ENCODE measurements at places on chromosomes 4 and X.

GRCh38 chrX:34487364-34487763 lies 169.7 kb downstream of the TMEM47 start:
- DNase-seq, result no peak

DNA sequence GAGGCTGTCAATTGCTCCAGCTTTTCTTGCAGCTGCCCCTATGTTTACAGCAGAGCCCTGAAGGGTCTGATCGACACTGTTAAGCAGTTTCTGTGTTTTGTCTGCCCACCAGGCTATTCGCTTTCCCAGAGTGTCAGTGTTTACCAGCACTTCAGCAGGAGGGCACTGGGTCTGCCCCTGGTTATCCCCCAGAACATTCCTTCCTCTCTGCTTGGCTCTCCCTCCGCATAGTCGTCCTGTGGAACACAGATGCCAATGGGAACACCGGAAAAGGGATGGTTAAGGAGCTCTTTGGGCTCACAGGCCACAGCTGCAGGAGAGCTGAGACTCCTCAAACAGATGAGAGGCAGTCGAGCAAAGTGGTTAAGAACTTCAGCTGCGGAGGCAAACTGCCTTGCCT lies 71.3 kb upstream of the FBXW7 start:
- DNase-seq, result no peak

- DNase-seq, result no peak
Measured at GRCh38 chr4:117326091-117326490, 240.7 kb upstream of the TRAM1L1 start.

- DNase-seq, result no peak
Measured at GRCh38 chr4:121122661-121123060, 41.5 kb downstream of the TNIP3 start.

GRCh38 chr4:159052315-159052714 lies 50.6 kb upstream of the RAPGEF2 start:
- DNase-seq, result no peak

DNA sequence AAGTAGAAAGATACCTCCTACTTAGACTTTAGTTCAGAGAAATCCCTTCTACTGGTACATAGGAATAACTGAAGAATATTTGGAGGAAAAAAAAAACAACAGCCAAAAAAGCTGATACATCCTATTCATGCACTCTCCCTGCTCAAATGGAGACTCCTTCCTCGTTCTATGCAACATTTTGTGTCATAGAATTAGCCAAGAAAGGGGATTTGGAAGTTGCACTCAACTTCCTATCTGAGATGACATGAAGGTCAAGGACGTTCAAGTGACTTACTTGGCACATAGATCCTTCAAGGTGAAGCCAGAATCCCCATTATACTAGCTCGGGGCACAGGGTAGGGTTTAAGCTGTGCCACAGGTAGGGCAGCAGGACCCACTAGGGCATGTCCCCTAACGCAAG lies 56.2 kb upstream of the S100G start:
- no peak for DNase-seq

- no peak for DNase-seq
Measured at GRCh38 chrX:3527811-3528210, 181.4 kb upstream of the MXRA5 start.

GRCh38 chrX:21479695-21480270 lies 105.6 kb downstream of the CNKSR2 start:
- no peak for DNase-seq

- no peak for DNase-seq
Measured at GRCh38 chr4:145825255-145825654, 113.4 kb downstream of the ZNF827 start.

GRCh38 chrX:11678158-11678557 lies 12.4 kb upstream of the ARHGAP6 start:
- no peak for DNase-seq

DNA sequence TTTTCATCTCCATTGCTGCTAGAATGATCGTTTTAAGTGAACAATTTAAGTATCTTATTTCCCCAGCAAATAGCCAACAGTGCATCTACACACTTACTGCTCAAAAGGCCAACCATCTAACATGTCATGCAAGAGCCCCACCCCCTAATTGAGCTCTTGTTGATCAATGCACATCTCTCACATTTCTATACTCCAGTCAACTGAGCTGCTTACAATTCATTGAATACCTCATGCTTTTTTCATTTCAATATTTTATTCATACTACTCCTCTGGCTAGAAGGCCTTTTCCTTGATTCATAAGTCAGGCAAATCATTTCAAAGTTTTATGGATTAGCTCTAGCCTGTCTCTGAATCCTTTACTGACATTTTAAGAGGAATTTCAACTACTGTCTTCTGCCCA lies 79.0 kb upstream of the WDR17 start:
- no peak for DNase-seq

DNA sequence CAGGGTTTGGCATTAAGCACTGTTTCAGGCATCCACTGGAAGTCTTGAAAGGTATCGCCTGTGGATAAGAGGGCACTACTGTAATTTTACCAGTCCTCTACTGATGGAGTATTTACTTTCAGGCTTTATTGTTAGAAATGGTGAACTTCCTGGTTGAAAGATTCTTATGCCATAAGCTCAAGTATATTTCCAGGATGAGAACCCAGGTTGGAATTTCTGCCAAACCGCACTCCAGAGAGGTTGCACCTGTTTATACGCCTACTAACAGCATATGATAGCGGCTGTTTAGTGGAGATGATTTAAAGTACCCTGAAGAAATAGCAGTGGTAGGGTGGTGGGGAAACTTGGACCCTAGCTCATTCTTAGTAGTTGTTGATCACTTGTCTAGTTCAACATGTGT lies 9.9 kb downstream of the FNIP2 start:
- no peak for DNase-seq

GRCh38 chr4:11039634-11040131 lies 355.1 kb upstream of the CLNK start:
- DNase-seq, result no peak

Measured in T-helper 1 cell (primary cell).